ENCODE measurements at places on chromosomes 3 and 15. TPM values are rescaled to one million over a fixed set of nuclear protein-coding genes. Genes with fewer than 3 reads are reported as not detected.

GRCh38 chr15:83207009-83207659 lies 489 bp downstream of the HDGFL3 start:
- peak; percentile 83 for DNase-seq

DNA sequence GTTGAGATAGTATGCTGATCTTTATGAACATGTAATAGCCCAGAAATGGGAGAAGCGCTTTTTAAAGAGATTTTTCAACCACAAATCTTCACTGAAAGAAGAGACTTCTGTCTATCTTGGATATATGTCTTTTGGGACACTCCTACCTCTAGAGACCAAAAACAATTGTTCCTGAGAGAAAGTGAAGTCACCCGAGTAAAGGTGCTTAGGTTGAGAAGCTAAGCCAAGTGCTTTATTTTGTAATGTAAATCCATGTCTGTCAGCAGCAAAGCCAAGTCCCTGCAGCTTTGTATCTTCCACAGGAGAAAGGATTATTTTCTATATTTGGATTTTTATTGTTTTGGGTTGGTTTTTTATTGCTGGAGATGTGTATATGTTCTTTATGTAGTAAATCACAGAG lies 32.1 kb upstream of the B3GALNT1 start:
- DNase-seq: no peak

GRCh38 chr3:21673393-21673792 lies 77.6 kb downstream of the ZNF385D start:
- DNase-seq: no peak

DNA sequence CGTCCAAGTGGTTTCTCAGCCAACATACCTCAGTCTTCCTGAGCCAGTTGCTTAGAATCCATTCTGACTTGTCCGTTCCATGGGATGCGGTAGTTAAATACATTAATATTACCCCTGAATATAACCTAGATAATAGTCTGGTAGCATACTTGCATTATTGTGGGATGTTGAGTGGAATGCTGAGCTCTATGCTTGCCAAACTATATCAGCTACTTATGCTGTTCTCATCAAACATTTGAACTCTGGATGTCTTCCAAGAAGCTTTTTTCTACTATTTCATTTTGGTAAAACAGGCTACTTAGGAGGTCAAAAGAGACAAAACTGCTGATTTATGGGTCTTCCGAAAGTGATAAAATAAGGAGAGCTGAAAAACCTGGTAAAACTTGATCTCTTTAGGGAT lies 429.5 kb downstream of the NAALADL2 start:
- no peak for DNase-seq

GRCh38 chr15:100703032-100703578 lies 100.7 kb downstream of the ASB7 start:
- no peak for DNase-seq

DNA sequence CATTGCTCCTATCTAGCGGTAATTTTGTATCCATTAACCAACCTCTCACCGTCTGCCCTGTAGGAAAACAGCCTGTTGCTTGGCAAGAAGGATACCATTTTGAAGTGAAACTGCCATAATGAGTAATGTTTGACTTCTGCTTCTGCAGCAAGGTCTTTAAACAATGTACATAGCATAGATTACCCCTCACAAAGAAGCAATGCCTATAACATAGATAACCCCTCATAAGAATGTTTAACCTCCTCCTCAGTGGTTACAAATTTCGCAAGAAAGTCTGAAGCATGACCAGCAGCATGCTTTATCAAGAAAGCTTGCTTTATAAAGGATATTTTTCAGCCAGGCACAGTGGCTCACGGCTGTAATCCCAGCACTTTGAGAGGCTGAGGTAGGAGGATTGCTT lies 61.2 kb upstream of the MFGE8 start:
- DNase-seq: peak; percentile 71

DNA sequence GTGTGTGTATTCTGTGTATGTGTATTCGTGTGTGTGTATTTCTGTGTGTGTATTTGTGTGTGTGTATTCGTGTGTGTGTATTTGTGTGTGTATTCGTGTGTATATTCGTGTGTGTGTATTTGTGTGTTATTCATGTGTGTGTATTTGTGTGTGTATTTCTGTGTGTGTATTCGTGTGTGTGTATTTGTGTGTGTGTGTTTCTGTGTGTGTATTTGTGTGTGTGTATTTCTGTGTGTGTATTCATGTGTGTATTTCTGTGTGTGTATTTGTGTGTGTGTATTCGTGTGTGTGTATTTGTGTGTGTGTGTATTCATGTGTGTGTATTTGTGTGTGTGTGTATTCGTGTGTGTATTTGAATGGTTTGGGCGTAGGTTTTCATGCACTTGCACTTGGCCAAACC lies 405.4 kb downstream of the SOX2 start:
- no peak for DNase-seq

The C15orf62 gene
- not detected for total RNA-seq
